ENCODE measurements at places on chromosomes 6 and 20.

- no peak for DNase-seq
Measured at GRCh38 chr6:93568169-93568568, 148.8 kb upstream of the EPHA7 start.

GRCh38 chr6:1971612-1972011 is 273.8 kb downstream of the GMDS start:
- no peak for DNase-seq

GRCh38 chr6:29509711-29510110 is 22.0 kb upstream of the MAS1L start:
- no peak for DNase-seq

DNA sequence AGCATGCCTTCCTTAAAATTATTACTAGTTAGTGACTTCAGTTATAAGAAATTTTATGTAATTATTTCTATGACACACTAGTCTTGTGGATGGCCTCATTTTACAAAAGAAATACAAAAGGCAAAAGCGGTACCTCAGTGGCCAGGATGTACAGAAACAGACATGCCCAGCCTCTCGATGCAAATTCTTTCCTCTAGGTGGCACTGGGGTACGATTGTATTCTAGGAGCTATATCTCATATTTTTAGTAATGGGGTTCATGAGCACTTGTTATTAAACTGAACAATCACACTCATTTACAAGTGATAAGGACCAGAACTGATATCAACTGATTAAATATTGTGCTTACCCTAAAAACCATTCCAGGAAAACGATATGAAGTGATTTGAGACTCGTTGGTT is 59.8 kb downstream of the SOD2 start:
- no peak for DNase-seq

DNA sequence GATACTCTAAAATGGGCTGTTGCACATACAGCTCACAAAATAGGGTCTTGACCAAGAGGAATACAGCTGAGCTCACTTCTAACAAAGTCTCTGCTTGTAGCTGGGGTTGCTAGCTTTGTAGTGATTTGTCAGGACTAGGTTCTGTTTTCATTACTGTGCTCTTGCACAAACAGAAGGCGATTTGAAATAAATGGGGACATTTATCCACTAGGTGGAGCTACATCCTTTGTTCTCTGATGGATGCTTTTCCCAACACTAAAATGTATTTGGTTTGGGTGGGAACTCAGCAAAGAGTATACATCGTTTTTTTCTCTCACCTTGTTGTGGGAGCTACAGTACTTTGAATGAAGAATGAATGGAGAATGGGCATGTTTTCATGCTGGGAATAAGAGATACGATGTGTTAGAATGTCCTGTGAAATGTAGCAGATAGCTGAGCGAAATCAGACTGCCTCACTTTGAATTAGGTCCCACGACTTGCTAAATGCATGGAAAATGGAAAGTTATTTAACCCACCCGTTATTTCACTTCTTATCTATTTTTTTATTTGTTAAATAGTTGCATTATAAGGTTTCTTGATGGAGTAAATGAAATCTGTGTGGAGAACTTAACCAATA is 494.7 kb upstream of the MAP3K7 start:
- no peak for DNase-seq

GRCh38 chr20:63446216-63447024 is 26.0 kb downstream of the KCNQ2 start:
- no peak for DNase-seq

DNA sequence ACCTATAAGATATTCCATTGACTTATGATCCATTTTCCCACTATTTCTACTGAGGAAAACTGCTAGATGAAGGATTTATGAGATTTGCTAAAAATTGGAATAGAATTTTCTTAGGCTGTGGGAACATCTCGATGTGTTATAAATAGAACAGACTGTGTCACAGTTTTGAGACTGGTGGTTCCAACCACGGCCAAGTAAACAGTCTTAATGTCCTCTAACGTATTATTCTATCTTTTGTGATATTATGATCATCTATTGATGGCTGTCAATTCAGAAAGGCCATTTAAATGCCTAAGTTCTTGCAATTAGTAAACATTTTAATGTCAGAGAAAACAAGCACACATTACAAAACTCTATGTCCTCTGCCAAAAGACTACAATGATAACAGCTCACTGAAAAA is 71.5 kb upstream of the PLN start:
- DNase-seq = no peak

GRCh38 chr20:17350321-17350720 is 123.5 kb downstream of the PCSK2 start:
- no peak for DNase-seq

- no peak for DNase-seq
Measured at GRCh38 chr6:139860203-139860602, 485.8 kb upstream of the CITED2 start.

DNA sequence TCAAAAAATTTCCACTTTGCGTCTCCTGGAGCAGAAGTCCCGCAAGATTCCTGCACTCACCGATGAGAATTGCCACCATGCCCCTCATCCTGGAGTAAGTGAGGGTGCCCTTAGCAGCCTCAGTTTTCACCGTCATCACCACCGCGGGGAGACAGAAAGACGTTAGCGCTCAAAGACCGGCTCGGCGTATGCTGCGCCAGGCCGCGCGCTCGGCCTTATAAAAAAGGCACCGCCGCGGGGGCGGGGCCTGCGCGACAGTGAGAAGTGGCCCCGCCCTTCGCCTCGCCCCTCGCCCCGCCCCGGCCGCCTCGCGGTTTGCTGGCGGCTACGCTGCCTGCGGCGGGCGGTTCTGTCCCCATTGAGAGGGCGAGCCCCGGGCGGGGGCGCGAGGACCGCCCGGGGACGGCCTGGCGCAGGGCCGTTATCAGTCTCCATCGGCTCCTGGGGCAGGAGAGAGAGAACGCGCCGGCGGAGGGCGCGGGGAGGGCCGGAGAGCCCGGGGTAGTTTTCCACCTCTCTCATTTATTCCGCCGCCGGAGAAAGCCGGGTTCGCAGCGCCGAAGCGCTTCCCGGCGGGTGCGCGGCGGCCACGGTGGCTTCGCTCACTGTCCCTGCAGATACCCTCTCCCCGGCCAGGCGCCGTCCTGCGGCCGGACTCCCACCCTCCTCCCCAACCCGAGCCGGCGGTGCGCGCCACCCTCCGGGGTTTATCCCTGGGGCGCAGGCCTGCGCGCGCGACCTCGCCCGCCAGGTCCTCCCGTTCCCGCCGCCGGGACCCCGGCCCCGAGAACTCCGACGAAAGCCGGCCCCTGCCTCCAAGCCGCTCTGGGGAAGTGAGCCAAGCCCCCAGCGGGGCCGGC is 122.5 kb upstream of the SLC2A12 start:
- peak; percentile 92 for DNase-seq

- no peak for DNase-seq
Measured at GRCh38 chr6:110703906-110704594, 111.2 kb downstream of the CDK19 start.

GRCh38 chr6:139927236-139927635 is 552.8 kb upstream of the CITED2 start:
- DNase-seq = no peak

DNA sequence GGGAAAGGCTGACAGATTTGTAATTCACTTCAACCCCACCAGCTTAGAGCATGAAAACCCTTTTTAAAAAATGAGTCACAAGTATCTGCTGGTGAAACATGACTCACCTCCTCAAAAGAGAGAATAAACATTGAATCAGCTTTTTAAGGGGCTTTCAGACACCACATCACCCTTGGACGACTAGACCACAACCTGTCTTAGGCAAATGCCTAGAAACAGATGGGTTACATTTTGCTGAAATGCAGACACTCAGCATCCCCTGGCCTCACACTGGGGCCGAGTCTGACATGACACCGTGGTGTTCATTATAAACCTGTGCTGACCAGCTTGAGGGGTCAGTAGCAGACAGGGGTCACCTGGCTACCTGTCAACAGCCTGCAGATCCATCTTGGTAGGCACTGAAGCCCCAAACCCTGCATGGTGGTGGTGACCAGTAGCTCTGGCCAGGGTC is 175.3 kb upstream of the CST7 start:
- no peak for DNase-seq

GRCh38 chr6:108591040-108591816 is 30.5 kb downstream of the FOXO3 start:
- DNase-seq = no peak

DNA sequence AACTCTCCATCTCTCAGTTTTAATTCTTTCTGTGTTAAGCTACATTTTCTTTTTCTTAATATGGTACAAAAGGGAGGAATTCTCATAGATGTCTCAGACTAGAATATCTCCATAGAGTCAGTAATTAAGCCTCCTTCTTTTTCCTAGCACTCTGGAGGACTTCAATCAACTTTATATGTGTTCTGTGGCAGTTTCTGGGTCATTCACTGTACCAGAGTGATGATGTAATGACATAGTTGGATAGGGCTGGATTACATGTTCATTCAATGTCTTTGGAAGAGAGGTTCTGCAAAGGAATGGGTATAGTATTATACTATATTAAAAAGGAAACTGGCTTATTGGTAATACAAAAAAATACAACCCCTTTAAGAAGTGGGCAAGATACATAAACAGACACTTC is 318.3 kb upstream of the OPRM1 start:
- no peak for DNase-seq

- DNase-seq = no peak
Measured at GRCh38 chr6:139251045-139251690, 40.6 kb downstream of the TXLNB start.

GRCh38 chr6:1118287-1118647 is 193.6 kb upstream of the FOXQ1 start:
- no peak for DNase-seq

DNA sequence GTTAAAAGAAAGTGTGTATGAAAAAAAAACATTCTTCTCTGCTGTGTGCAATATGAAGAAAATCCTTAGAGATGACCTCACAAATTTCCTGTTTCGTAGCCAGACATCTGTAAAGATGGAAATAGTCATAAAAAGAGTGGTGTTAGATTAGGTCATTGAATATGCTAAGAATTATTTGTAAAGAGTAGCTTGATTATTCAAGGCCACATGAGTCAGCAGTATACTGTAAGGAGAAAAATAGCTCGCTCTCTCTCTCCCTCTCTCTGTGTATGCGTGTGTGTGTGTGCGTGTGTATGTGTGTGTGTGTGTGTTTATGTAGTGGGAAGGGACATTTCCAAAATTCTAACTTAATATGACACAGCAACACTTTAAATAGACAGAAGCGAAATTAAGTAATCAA is 78.8 kb downstream of the PTCHD4 start:
- DNase-seq = no peak

GRCh38 chr20:48483334-48484066 is 344.3 kb downstream of the PREX1 start:
- no peak for DNase-seq

- DNase-seq = no peak
Measured at GRCh38 chr20:61281286-61281795, 29.3 kb downstream of the CDH4 start.

GRCh38 chr6:3230900-3231246 is 3.4 kb upstream of the TUBB2B start:
- DNase-seq = no peak

DNA sequence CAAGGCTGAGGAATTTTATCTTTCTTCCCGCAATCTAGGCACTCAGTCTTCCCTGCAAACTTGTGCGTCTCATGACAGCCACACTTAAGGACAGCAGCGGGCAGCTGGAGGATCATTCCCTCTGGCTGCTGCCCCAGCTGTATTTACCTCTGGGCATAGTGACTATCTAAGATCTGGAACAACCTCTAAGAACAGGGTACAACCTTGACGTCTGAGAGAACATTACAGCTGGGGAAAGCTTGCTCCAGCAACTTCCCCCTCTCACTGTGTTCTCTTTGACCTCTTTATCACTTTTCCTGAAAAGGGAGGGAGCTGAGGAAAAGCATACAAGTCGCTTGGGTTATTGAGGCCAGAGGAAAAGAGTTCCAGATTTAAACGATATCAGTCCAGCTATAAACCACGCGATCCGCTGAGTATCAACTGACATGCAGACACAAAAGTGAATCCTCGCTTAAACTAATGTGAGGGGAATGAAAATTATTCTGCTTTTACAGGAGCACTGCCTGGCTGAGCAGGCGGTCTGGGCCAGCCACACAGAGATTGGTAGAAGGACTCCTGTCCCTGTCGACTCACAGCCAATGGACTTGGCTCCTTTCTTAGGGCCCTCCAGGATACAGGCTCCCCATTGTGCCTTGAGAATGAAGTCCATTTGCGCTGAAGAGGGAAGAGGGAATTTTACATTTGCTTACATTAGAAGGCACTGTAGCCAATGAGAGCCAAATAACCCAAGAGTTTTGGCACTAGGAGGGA is 153.3 kb downstream of the QRSL1 start:
- DNase-seq = no peak

- no peak for DNase-seq
Measured at GRCh38 chr20:17449031-17449430, 82.1 kb downstream of the BFSP1 start.

DNA sequence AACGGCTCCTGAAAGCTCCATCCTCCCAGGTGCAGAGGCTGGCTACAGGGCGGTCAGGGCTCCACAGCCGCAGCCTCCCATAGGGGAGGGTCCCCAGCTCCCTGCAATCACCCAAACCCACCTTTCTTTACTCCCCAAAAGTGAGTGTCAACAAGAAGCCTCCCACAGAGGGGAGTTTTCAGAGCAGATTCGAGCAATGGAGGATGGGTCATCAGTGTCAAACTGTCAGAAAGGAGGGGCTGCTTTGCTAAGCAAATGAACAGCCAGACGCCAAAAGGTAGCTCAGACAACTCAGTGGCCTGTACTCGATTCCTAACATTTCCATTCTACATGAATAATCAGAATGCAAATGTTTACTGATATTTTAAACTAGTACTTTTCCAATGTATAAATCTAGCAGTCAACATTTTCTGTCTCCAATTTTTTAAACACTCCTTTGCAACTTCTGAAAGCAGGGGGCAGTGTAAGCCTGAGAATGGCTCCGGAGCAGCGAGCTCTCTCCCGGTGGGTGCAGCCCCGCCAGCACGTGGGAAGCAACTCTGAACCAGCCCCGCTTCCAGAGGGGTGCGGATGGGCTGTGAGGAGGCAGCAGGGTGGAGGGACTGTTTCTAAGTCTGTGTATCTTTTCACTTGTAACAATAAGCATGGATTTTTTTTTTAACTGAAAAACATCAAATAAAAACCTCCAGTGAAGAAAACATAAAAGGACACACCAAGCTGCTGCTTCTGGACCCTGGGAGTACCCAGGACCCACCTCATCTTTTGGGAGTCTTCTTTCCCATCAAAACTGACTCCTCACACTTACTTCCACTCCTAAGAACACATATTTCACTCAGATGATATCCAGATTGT is 54.9 kb downstream of the TAF4 start:
- DNase-seq = peak; percentile 42

- DNase-seq = no peak
Measured at GRCh38 chr6:14290041-14290771, 172.6 kb downstream of the CD83 start.

GRCh38 chr20:51703400-51704287 is 64.5 kb downstream of the ATP9A start:
- DNase-seq = no peak

GRCh38 chr6:166379800-166380199 is 2.9 kb downstream of the MPC1 start:
- no peak for DNase-seq
